HCT116 (cell line): ENCODE measurements at places on chromosomes 5 and 9.

- no peaks in the 10 kb centered on the region for H3K4me1 ChIP-seq
- no peak overlapping the region for H3K27ac ChIP-seq
- H3K4me3 ChIP-seq = no peak overlapping the region
- H3K27me3 ChIP-seq = no peaks in the 10 kb centered on the region
- DNase-seq = no peak
- H3K36me3 ChIP-seq = no peaks in the 10 kb centered on the region
Measured at GRCh38 chr5:40312205-40312604, 367.5 kb upstream of the PTGER4 start.

- DNase-seq = no peak
- H3K27me3 ChIP-seq = peaks cover 7% of the 10 kb centered on the region; the same call in 1 of the 2 replicates
- H3K4me3 ChIP-seq = no peak overlapping the region
- H3K36me3 ChIP-seq = no peaks in the 10 kb centered on the region
- no peak overlapping the region for H3K27ac ChIP-seq
Measured at GRCh38 chr9:104068546-104068945, 25.6 kb upstream of the SMC2 start.

GRCh38 chr9:132127888-132128534 lies 33.8 kb upstream of the NTNG2 start:
- no peaks in the 10 kb centered on the region for H3K4me1 ChIP-seq
- H3K36me3 ChIP-seq = no peaks in the 10 kb centered on the region
- H3K4me3 ChIP-seq = no peak overlapping the region
- H3K27me3 ChIP-seq = peaks cover 35% of the 10 kb centered on the region

GRCh38 chr9:28073270-28073669 lies 500.0 kb upstream of the C9orf72 start:
- no peak overlapping the region for H3K4me3 ChIP-seq
- H3K4me1 ChIP-seq = no peaks in the 10 kb centered on the region
- no peaks in the 10 kb centered on the region for H3K27me3 ChIP-seq
- peak; percentile 15 for DNase-seq
- no peak overlapping the region for H3K27ac ChIP-seq

DNA sequence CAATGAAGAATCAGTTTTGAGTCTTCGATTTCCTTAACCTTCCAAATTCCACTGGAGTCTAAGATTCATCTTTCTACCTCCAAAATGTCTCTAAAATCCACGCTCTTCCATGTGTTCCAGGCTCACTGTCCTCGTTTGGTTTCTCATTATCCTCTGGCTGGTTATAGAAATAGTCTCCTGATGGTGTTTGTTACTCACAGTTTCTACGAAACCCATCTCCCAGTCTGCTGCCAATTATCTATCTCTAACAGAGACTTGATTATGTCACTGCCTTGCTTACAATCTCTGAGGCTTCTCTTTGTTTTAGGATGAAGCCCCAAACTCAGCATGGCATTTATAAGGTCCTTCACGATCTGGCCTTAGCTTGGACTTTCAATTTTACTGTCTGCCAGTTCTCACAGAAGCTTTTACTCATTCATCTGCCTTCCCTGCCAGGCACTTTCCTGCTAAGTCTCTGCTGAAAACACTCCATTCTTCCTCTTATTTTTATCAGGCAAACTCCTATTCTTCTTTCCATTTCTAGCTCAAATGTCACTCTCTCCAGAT lies 339.6 kb upstream of the SGCD start:
- no peak for DNase-seq
- no peaks in the 10 kb centered on the region for H3K27me3 ChIP-seq
- no peak overlapping the region for H3K27ac ChIP-seq

DNA sequence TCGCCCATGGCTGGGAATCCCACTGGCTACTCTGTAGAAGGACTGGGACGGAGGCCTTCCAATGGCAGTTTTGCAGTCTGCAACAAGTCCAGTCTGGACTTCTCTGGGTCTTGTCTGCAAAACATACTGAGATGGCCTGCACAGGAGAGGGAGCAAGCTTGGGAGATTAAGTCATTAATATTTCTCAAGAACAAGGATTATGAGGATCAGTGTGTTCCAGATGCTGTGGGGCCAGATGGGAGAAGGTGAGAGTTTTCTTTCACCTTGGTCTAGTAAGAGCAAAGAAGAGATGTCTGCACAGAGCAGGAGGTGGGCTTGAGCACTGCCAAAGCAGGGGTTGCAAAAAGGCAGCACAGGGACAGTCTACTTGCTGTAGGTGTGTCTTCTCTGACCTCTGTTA lies at the start of gene PDE6A:
Gene PDE6A, minus strand, starts transcription at position 128 of the 400 bp plus-strand sequence. Its CDS starts 120 bp downstream, at position 8.
- no peaks in the 10 kb centered on the region for H3K36me3 ChIP-seq
- no peaks in the 10 kb centered on the region for H3K27me3 ChIP-seq
- H3K4me1 ChIP-seq = no peaks in the 10 kb centered on the region
- H3K4me3 ChIP-seq = no peak within 1 kb of the TSS
- H3K27ac ChIP-seq = no peak within 1 kb of the TSS
- DNase-seq = no peak

GRCh38 chr5:6328173-6328572 lies 50.2 kb downstream of the MED10 start:
- no peak for DNase-seq
- H3K4me1 ChIP-seq = no peaks in the 10 kb centered on the region
- no peak overlapping the region for H3K4me3 ChIP-seq
- no peak overlapping the region for H3K27ac ChIP-seq
- no peaks in the 10 kb centered on the region; the same call in 1 of the 2 replicates for H3K27me3 ChIP-seq

- no peak for DNase-seq
- H3K36me3 ChIP-seq = no peaks in the 10 kb centered on the region
- H3K4me1 ChIP-seq = no peaks in the 10 kb centered on the region
- H3K27me3 ChIP-seq = no peaks in the 10 kb centered on the region
Measured at GRCh38 chr9:117266855-117267497, 147.9 kb downstream of the ASTN2 start.

GRCh38 chr5:149380466-149381121 lies 1.5 kb upstream of the IL17B start:
- no peaks in the 10 kb centered on the region for H3K27me3 ChIP-seq
- no peaks in the 10 kb centered on the region for H3K36me3 ChIP-seq
- no peak for DNase-seq
- H3K27ac ChIP-seq = no peak overlapping the region

DNA sequence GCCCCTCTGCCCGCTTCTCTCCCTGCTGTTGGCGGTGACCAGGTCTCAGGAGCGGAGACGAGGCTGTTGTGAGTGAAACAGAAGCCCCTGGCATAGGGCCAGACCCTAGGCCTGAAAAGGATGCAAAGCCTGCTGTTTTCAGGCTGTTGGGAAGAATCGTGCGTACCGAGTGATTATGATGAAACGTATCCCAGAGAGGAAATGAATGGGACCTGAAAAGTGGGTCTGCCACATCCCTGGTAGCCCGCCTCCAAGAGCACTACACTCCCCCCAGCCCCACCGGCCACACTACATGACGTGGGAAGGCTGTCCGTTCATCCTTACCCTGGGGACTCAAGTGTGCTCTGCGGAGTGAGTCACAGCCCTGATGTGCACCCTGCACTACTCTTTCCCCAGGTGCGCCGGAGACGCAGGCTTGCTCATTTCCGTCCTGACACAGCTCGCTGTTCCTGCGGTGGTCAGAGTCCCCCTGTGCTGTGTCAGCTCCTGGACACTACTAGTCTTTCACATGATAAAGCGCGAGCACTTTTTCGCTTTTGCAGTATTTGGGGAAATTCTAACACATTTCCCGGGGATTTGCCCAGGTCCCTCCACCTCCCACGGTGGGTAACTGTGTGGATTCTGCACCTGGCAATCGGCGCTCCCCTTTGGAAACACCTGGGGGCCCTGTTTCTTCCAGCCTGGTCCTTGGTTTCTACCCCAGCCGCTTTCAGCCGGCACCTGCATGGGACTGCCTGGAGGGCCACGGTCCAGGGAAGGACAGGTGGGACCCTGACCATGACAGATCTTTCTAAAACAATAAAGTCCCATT lies 91.5 kb downstream of the ANKRD33B start:
- H3K27me3 ChIP-seq = no peaks in the 10 kb centered on the region
- DNase-seq = no peak

- no peak for DNase-seq
- no peaks in the 10 kb centered on the region for H3K36me3 ChIP-seq
- H3K4me3 ChIP-seq = no peak overlapping the region
- H3K27me3 ChIP-seq = no peaks in the 10 kb centered on the region
- H3K27ac ChIP-seq = no peak overlapping the region
- H3K4me1 ChIP-seq = no peaks in the 10 kb centered on the region
Measured at GRCh38 chr9:80951675-80952074, 737.7 kb downstream of the TLE1 start.

- H3K4me1 ChIP-seq = no peaks in the 10 kb centered on the region
- no peaks in the 10 kb centered on the region for H3K36me3 ChIP-seq
- H3K4me3 ChIP-seq = no peak overlapping the region
- DNase-seq = no peak
Measured at GRCh38 chr5:169629847-169630548, 7.1 kb upstream of the DOCK2 start.
